ENCODE measurements at places on chromosomes 2 and 18.
A peak's percentile ranks its signal among the peaks of the same experiment; 100 is the strongest.

GRCh38 chr2:95382192-95382591 lies 20.3 kb upstream of the FAHD2A start:
- DNase-seq: no peak

DNA sequence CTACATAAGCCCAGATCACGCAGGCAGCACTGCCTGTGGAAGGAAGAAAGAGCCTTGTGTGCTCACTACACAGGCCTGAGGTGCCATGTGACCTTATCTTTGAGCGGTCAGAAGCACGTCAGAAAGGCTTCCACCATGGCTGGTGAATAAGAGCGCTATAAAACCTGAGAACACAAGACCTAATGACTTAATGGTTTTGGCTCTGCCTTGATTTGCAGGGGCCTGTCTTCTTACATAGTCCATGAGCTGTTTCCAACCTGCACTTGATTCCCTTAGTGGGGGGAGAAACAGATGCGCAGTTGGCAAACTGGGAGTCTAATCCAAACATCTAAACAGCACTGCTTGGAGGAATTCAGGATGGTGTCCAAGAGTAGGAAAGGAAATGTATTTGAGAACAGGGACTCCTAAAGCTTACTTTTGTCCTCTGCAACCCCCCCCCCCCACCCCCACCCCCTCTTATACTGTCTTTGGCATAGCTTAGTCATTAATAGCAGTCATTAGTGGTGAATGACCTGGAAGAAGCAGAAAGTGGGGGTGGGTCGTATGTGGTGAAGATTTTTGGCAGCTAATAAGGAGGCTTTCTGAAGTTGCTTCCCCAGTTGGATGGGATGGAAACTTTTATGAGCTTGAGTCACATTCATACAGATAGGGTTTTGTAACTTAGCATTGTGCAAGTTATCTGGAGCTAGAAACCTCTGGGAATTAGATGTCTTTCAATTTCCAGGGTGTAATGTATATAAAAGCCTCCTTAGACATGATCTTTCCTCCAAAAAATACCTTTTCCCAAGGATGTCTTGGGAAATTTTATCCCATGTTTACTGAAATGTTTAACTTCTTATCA lies 454.1 kb downstream of the MEIS1 start:
- DNase-seq: no peak

DNA sequence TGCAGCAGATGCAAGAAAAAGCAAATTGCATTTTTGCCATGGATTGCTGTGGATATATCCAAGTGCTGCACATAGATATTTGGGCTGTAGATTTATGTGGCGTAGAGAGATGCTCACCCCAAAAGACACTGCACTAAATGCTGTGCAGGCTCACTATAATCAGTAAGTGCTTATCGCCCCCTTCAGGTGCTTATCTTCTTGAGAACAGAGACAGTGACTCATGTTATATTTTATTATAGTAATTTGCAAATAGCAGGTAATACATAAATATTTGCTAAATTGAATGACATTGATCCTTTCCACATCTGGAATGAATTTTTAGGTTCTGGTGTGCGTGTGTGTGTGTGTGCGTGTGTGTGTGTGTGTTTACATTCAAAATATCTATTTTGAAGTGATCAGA lies 36.8 kb upstream of the PLEKHM3 start:
- DNase-seq: no peak

- DNase-seq: no peak
These were observed 137.1 kb downstream of the ARHGAP28 start for GRCh38 chr18:6866552-6867085.

GRCh38 chr2:177164131-177164530 lies 48.5 kb upstream of the HNRNPA3 start:
- no peak for DNase-seq

DNA sequence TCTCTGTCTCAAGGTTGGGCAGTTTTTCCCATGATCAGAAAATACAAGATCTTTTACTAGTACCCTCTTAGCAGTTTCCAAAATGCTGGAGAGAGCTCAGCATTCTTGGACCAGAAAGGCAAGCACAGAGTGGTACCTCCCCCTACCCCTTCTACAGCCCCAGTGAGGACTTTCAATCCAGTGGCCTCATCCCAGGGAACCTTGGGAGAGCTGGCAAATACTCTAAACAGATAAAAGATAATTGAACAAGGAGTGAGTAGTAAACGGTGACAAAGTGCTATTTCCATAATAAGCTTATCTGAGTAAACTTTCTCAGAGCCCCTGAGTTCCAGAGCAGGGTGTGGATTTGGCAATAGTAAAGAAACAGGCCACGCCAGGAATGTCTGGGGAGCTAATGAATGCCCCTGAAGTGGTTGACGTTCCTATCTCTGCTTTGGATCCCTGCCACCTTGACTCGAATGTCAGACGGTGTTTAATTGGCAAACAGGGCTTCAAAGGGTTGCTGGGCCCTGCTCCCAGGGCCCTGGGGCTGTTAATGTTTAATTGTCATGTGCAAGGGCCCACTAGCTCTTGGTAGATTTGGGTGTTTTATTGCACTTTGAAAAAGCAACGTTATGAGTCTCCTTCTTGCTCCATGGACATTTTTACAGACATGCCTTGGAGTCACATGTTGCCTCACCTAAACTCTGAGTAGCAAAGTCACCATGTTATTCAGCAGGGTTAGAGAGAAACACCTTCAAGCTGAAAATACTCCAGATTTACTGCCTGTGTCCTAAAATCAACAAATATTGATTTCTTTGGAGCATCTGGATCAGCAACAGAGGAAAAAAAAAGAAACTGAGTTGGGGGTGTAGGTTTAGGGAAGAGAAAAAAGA lies 239.9 kb downstream of the CYRIA start:
- DNase-seq: no peak

DNA sequence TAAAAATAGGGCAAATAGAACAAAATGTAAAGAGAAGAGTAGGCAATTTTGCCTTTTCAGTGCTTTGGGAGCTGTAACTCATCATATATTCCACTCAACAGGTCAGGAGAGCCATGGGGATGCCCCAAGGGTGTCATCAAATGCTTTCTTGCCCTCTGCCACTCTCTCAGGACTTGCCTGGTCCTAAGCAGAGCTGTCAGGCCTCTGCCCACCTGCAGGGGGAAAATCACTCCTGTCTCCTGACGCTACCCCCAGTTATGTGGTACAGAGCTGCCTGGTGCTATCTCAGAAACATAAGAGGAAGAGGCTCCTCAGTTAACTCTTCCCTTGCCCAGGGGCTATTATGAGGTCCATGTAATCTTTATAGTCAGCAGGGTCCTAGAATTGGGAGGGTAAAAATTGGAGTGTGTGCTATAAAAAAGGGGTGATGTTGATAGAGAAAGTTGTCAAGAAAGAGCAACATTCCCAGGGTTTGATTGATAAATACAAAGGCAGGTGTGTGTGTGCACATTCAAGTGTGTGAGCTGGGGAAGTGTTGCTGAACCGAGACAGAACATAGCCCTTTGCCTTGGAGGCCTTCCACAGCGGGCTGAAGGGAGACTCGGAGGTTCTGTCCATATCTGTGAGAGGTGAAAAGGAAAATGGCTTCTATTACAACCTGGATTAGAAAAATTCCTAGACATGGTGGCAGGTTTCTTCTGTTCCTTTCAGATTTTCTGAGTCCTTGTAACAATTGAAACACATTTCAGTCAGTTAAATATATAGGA lies 25.4 kb downstream of the PTPRM start:
- DNase-seq: no peak

DNA sequence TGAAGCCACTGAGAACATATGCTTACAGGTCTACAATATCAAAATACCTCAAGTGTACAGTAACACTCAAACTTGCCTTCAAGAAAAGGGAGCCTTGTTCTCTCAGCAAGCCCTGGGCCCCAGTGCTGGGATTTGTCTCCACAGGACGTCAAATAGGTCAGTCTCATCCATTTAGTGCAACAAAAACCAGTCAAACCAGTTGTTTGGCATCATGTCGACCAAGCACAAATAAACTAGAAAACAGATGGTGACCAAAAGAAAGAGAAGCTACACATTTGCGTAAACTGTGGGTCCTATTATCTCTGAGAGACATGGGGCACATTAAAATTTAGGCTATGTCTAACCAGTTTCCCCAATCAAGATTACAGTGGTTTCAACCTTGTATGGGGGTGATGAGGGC lies 182.6 kb upstream of the PKDCC start:
- no peak for DNase-seq

DNA sequence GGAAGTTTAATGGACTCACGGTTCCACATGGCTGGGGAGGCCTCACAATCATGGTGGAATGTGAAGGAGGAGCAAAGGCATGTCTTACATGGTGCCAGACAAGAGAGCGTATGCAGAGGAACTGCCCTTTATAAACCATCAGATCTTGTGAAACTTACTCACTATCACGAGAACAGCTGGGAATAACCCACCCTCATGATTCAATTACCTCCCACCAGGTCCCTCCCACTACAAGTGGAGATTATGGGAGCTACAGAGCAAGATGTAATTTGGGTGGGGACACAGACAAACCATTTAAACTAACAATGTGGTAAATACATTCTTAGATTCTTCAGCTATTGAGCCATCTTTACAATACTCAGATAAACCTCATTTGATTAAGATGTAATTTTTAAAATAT lies 176.1 kb downstream of the SH3BP4 start:
- DNase-seq: no peak

DNA sequence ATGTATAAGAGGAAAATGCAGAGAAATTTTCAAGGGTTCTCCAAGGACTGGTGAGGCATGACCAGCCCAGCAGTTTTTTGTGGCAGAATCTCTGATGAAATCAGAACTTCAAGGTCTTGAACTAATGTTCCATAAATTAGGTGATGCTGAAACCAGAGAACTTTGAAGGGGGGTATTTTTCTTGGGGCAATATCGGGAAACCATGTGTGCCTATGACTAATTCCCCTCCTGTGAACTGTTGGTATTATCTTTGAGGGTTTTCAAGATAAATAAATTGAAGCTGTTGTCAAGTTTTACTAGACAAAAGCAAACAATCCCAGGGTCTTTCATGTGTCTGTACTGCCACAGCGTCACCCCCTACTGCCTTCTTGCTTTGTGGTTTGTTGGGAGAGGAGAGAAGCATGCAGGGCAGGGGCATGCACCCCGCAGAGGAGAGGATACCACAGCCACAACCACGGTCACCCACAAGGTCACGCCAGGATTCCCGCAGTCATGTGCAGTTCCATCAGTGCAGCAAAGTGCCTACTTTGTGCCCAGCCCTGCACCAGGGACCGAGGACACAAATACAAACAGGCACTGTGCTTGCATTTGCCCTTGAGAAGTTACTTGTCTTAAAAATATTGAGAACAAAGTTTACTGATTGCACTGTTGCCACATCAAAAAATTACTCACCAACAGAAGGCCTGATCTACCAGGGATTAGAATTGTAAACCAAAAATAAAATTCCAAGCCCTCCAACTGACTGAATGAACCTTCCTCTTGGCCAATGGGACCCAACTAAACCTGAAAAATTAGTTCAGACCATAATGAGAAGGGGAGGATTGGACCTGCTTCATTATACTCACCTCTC lies 413.3 kb upstream of the TRIB2 start:
- peak; percentile 63 for DNase-seq

DNA sequence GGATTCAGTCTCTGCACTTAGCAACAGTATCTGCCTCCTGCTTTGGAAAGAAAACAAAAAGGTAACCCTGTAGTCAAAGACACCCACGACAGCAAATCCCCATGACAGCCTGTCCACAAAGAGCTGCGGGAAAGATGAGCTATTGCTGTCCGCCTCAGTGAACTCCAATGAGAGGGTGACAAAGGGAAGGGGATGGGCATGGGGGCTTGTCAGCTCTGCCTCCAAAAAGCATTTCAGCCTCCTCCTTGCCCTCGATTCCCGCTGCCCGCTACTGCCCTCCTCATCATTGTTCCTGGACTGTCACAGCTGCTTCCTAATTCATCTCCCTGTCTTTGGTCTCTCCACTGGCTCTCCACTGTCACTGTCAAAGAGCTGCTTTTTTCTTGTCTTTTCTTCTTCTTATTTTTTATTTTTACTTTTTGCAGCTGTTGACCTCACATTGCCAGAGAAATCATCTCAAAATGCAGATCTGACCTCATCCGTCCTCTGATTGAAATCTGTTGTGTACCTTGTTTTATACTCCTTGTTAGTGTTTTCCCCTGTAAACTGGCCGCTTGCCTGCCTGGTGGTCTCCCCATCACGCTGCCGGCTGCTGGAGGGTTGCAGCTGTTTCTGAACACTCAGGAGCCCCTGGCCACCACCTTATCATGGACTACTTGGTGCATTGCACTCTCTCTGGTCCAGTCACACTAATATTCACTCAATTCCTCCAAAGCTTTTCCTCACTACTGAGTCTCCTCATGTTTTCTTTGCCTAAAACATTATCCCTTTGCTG lies 7.9 kb upstream of the E2F6 start:
- no peak for DNase-seq

DNA sequence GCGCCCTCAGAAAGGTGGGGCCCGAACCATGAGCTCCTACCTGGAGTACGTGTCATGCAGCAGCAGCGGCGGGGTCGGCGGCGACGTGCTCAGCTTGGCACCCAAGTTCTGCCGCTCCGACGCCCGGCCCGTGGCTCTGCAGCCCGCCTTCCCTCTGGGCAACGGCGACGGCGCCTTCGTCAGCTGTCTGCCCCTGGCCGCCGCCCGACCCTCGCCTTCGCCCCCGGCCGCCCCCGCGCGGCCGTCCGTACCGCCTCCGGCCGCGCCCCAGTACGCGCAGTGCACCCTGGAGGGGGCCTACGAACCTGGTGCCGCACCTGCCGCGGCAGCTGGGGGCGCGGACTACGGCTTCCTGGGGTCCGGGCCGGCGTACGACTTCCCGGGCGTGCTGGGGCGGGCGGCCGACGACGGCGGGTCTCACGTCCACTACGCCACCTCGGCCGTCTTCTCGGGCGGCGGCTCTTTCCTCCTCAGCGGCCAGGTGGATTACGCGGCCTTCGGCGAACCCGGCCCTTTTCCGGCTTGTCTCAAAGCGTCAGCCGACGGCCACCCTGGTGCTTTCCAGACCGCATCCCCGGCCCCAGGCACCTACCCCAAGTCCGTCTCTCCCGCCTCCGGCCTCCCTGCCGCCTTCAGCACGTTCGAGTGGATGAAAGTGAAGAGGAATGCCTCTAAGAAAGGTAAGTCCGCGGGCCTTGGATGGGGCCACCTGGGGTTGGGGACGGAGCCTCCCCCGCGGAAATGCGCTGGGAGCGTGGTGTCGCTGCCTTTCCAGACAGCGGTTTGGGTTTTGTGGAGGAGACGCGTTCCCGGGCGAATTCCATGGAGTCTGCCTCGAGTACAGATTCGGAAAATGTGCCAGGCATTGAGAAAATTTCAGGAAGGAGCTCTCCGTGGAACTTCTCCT lies 559 bp downstream of the HOXD1 start:
- DNase-seq: no peak

DNA sequence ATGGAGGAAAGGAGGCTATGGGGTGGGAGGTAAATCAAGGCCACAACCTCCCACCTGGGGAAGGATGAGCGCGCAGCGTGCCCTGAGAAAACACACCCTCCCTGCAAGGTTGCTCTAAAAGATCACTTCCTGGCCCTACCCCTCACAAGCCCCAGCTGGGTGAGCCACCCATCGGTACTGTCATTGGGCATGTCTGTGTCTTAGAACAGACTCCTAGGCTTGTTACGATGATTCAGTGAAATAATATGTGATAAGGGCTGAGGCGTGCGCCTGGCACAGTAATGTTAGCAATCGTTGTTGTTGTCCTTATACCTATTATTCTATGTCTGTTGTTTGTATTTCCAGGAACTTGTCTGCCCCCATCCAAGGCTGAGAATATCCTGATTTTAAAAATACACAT lies 175.1 kb downstream of the ZFP36L2 start:
- peak; percentile 91 for DNase-seq
